ENCODE measurements at places on chromosomes 2 and 18. TPM values are rescaled to one million over a fixed set of nuclear protein-coding genes. Genes with fewer than 3 reads are reported as not detected.

Gene VWC2L
- total RNA-seq = not detected

Gene ARHGAP28
- total RNA-seq = 84.0 TPM

Gene KATNAL2
- total RNA-seq = 4.4 TPM

Gene VIL1
- total RNA-seq = not detected

Gene NLRC4
- total RNA-seq = 1.7 TPM

Gene TEX51
- total RNA-seq = not detected

Gene CPS1
- 1.3 TPM for total RNA-seq

Gene SCN2A
- total RNA-seq = 5.3 TPM

Gene LYG1
- total RNA-seq = 0.79 TPM

Gene OTX1
- not detected for total RNA-seq

Gene DSG2
- 44.1 TPM for total RNA-seq

All from urinary bladder (tissue), 4 donors.